ENCODE measurements at places on chromosomes 4 and X.

- no peak for DNase-seq
Measured at GRCh38 chr4:67918428-67918827, 34.6 kb upstream of the TMPRSS11D start.

GRCh38 chr4:153408932-153409331, 57.2 kb upstream of the TMEM131L start:
- no peak for DNase-seq

DNA sequence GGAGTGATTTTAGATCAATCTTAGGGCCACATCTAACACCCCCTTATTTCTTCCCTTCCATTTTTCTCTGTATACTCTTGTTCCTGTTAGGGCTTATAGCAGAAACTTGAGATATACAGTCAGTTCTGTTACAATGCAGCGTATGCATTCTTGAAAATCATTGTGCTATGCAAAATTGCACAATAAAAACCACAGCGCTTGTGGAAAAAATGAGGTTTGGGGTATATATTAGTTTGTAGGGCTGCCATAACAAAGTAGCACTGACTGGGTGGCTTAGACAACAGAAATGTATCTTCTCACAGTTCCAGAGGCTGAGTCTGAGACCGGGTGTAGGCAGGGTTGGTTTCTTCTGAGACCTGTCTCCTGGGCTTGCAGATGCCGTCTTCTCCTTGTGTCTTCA, 59.0 kb downstream of the WWC2 start:
- DNase-seq: no peak

DNA sequence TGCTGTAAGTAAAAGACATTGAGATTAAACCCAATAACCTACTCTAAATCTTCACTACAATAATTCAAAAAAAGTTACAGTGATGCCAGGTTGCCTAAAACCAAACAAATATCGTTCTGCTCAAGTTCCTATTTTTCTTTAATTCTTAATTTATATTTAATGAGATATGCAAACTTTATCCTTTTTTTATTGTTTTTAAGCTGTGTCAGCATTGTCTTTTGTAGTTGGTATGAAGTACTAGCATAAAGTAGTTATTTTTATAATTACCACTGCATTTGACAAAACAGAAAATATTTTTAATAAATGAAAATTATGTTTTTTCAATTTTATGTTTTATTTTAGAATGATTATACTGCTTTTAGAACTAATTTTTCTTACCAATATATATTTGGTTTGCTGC, 1431.1 kb upstream of the PCDH7 start:
- no peak for DNase-seq

GRCh38 chr4:17650406-17650805, 36.0 kb downstream of the MED28 start:
- no peak for DNase-seq

- no peak for DNase-seq
Measured at GRCh38 chrX:120109378-120109777, 6.3 kb downstream of the RHOXF1 start.

GRCh38 chrX:10286195-10286594, 129.4 kb downstream of the CLCN4 start:
- no peak for DNase-seq

DNA sequence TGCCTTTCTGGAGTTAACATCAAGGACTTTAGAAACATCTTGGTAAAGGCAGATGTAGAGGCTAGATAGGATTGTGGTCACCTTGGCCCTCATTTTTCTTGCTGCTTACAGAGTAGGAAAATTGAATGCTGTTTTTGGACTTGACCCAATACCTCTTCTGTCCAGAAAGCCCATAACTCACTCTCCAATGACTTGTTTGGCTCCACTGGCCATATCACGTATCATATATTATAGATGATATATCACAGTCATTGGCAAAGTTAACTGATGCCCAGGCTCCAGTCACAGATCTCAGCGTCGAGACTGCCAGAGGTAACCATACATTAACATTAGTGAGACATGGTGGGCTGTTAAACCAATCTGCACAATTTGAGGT, 88.1 kb upstream of the PLAC1 start:
- DNase-seq: no peak

DNA sequence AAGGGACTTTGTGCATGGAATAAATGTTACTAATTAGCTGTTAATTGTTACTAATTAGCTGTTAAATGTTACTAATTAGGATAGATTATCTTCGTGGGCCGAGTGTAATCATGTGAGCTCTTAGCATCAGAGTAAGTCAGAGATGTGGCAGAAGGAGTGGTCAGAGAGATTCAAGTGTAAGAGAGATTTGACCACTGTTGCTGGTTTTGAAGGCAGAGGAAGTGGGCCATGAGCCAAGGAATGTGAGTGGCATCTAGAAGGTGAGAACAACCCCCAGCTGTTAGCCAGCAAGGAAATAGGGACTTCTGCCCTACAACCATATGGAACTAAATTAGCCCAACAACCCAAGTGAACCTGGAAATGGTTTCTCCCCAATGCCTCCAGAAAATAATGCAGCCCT, 28.2 kb downstream of the ODAPH start:
- DNase-seq: no peak

- no peak for DNase-seq
Measured at GRCh38 chrX:17919896-17920446, 58.9 kb upstream of the RAI2 start.

DNA sequence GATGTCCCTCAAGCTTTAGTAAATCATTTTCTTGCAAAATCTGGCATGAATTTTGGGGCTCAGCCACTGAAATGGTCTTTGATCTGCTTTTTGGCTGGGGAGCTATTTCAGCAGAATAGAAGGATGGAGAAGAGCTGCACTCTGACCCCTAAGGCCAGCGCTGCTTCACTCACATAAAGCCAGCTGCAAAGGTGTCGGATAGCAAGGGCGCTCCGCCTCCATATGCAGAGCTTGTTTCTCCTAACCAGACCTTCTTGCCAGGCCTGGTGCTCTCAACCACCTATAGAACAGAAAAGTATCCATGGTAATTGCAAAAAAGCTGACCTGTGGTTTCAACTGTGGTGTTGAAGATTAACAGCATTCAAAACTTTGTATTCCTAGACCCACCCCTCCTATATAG, 24.1 kb upstream of the COQ2 start:
- no peak for DNase-seq

DNA sequence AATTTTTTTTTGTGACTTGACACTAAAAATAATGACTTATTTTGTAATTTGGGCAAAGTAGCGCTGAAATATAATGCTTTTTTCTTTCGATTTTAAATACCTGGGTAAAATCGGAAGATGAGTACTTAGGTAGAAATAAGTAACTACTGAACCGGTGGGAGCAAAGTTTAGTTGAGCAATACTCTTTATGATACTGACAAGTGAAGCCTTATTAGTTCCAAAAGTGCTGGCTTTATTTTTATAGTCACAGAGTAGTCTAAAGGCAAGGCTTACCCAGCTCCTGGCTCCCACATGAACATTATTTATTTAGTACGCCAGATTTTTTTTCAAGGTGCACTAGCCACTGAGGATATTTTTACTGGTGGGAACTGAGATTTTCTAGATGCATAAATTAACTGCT, 14.4 kb upstream of the TRPC5OS start:
- no peak for DNase-seq

- no peak for DNase-seq
Measured at GRCh38 chrX:78964598-78964997, 19.4 kb downstream of the P2RY10 start.

DNA sequence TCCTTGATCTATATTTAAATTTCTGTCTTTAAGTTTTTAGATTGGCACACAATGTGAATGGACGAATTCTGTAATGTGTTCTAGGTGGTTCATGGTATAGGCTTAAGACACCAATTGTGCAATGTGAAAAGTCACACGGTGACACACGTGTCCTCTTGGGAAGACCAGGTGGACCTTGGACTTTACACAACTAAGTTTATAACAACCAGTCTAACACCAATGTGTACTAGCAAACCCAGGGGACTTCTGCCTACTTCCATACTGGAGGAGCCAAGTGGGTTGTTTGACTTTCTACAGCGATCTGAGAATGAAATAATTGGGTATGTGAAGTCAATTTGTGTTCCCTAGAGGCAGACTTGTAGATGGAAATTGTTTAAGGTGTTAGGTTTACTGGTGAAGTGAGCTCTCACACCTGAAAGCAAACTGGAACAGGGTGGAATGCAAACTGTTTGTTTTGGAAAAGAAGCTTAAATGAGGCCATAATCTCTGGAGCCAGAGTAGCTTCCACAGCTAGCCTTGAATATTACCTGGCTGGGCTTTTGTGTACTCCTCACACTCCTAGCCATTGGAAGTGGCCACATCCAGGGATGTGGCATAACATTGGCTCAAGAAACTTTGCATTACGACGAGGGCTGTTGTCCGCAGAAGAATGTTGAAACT, 45.9 kb upstream of the WDR1 start:
- no peak for DNase-seq

GRCh38 chr4:53453385-53453784, 75.9 kb downstream of the FIP1L1 start:
- DNase-seq: no peak

DNA sequence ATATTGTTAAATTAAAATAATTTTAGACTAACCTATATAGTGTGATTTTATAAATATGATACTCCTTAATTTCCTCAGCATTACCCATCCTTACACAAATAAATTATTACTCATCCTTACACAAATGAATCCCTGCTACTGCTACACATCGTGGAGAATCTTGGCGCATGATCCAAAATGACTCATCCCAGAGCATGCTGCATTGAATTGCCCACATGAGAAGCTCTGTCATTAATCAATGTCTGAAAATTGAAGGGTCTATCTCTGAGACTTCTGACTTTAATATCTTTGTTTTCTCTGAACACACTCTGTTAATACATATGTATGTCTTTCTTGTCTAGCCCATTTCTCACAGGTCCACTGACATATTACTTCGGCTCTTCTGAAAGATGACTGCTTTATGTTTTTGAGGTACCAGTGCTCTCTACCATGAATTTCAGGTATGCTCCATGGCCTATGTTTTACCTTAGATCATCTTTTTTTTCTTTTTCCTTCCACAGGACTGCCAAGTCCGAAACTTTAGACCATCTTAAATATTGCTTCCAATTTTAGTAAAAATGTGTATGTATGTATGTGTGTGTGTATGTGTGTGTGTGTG, 15.7 kb upstream of the DUSP21 start:
- no peak for DNase-seq

- DNase-seq: no peak
Measured at GRCh38 chrX:22313766-22314165, 41.1 kb downstream of the CBLL2 start.

DNA sequence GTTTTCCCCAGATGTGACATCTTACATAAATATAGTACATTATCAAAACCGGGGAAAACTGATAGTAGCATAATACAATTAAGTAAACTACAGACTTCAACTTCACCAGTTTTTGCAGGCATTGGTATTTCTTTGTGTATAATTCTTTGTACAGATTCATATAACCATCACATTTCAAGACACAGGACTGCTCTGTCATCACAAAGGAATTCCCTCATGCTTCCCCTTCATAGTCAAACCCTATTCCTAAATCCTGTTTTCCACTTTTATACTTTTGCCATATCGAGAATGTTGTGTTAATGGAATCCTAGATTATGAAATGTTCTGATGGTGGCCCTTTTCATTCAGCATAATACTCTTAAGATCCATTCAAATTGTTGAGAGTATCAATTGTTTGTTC, 36.0 kb downstream of the STIM2 start:
- DNase-seq: no peak

- DNase-seq: no peak
Measured at GRCh38 chr4:76758290-76758882, 139.6 kb downstream of the SOWAHB start.

DNA sequence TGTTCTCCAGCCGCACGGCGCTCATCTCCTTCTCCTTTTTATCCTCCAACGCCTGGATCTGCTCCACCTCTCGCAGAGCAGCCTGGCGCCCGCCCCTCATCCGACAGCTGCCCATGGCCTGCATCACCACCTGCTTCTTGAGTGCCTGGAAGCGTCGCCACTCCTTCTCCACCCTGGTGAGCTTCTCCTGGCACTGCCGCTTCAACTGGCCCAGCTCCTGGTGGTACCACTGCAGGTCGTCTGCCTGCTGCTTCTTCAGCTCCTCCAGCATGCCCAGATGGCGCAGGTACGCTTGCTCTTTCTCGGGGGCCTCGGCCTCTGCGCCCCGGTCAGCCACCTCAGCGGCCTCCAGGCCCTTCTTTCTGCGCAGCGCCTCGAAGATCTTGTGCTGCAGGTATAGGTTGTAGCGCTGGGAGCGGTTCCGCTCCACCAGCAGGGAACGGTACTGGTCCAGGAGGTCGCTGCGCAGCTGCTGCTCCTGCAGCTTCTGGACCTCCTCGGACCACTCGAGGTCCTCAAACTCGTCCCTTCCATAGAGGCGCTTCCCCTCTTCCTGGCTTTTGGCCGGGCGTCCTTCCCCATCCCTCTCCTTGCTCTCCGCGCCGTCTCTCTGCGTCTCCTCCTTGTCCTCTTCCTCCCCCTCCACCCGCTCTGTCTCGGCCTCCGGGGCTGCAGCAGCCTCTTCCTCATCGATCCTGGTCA, 1.2 kb upstream of the TADA2B start:
- no peak for DNase-seq

DNA sequence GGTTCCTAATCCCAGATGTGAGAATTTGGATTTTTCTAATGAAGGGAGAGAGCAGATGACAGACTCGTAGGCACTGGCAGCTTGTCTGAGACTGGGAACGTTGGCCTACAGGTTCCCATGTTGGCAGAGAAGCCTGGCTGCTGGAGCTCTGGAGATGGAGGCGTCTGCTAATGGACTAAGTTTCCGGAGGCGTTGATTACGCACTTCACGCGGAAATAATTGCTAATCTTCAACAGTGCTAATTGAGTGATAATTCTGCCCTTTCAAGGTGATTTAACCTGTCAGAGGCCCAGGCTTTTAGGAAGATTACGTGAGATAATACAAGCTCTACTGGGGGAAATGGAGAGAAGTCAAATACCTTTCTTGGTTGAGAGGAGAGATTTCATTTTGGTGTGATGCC, 77.4 kb downstream of the PSAPL1 start:
- DNase-seq: no peak

- DNase-seq: no peak
Measured at GRCh38 chr4:86840858-86841257, 8.3 kb downstream of the SLC10A6 start.

GRCh38 chrX:23844502-23845138, 61.6 kb downstream of the SAT1 start:
- no peak for DNase-seq

DNA sequence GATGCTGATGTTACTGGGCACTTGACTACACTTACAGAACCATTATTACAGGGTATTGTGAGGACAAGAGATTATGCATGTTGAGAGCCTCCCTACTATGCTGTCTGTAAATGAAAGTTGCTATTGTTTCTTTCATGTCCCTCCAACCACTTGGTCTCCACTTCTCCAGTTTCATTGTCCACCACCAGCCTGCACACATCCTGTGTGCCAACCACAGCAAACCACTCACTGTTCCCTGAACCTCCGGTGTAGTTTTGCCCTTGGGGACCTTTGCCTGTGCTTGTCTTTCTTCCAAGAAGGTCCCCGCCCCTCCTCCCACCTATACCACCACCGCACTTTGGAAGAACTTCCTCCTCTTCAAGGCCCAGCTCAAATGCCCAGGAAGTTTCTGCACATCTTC, 43.1 kb upstream of the AFF2 start:
- no peak for DNase-seq

GRCh38 chrX:108219949-108220601, 128.5 kb downstream of the ATG4A start:
- no peak for DNase-seq

Data from stimulated activated CD8-positive, alpha-beta memory T cell treated with anti-CD3 and anti-CD28 coated beads, Interleukin-7, amount 100 ng/mL, for 1 hour (primary cell).